Thymus (tissue), 14 donors: ENCODE measurements at places on chromosomes 11 and 22. TPM values are rescaled to one million over a fixed set of nuclear protein-coding genes. Genes with fewer than 3 reads are reported as not detected.

SEC14L2 gene
- total RNA-seq: 7.2 TPM

DNA sequence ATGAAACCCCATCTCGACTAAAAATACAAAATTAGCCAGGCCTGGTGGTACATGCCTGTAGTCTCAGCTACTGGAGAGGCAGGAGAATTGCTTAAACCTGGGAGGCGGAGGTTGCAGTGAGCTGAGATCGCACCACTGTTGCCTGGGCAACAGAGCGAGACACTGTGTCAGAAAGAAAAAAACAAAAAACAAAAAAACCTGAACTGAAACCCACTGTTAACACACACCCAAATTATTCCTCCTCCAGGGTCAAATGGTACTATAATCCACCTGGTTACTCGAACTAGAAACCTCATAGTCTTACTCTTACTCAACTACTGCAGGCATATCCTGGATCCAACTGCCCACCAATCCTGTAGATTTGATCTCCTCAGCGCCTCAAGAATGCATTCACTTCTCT lies 35.5 kb downstream of the USP28 start:
- DNase-seq: no peak

- DNase-seq: no peak
Observed at GRCh38 chr22:47126344-47126811, 363.9 kb downstream of the TBC1D22A start.

DNA sequence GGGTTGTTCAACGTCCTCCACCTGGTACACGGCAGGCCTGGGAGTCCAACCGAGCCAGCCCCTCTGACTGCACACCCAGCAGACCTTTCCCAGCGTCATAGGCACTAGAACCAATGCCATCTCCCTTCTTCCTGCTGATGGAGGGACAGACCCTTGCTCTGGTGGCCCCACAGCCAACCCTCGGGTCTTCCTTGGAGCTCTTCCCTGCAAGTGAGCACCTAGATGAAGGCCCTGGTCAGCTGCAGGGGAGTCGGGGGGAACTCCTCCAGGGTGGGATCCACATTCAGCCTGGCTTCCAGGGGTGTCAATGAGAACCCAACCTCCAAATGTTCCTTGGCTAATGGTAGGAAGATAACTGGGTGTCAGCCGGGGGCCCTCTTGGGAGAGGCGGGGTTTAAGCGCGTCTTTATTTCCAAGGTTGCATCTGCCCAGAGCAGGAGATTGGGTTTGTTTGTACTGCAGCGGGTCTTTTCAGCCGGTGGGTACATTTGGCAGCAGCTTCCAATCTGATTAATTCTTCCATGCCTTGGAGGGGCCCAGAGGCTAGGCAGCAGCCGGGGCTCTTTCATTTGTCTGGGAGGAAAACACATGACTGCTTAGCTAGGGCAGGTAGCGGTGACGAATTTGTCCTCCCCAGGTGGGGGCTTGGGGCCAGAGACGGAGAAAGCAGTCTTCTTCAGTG lies 56.0 kb upstream of the SHISAL1 start:
- no peak for DNase-seq

DNA sequence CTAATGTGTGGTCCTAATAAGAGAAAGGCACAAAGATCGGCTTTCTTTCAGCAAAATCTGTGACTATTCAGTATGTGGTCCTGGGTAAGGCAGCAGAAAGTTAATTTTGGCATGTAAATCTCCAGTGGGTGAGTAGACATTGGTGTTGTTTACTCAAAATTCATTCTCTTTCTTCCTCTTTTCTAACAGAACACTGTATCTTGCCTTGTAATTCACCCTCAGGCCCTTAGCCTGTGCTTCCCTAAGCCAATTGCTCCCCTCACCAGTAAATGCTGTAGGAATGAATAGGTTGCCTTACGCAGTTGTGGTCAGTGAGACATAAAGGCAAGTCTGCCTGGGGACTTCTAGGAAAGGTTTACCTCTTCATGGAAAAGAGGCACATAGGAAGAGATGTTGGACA lies 49.9 kb upstream of the PDE3B start:
- DNase-seq: no peak

DNA sequence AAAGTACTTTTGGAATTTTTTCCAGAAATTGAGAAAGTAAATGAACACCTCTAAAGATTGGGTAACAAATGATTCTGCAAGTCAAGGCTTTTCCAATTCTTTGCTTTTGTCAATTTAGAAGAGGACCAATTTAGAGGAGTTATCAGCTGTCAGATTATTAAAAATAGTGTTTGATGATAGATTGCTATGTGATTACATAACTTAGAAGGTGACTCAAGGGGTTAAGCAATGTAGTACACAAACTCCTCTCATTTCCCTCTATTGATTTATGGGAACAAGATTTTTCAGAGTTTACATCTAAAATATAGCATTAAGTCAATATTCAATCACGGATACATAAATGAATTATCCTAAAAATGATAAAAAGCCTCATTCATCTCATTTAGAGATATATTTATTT lies 70.3 kb downstream of the INSC start:
- no peak for DNase-seq

KRTAP5-8 gene
- total RNA-seq: not detected

DNA sequence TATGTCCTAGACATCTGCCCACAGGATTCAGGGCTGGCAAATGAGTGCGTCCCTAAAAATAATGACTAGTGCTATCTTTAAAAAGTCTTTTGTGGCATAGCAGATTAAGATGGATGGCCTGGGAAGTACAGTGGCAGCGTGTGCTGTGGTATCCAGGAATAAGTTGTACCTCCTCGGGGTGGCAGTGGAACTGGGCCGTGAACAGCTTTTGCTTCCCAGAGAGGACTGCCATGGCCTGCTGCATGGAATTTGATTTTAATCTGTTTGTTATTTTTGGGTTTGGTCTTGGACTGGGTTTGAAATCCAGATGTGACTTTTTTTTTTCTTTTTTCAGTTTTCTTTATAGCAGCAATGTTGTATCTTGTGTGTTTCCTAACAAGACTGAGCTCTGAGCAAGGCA lies 71.3 kb upstream of the PARVG start:
- DNase-seq: no peak

DNA sequence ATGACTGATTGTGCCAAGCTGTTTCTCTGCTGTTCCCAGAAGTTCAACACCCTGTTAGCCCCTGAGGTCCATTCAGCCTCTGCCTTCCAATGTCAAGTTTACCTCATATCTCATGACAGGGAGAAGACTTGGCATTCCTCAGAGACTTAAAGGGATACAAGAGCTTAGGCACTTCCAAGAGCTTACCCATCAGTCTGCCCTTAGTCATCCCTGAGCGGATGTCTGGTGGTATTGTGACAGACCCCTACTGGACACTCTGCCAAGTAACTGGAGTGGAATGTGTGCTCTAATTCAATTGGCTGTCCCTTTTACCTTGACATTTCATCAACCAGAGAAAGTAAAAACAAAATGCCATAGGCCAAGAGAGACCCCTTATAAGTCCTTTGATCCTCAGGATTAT lies 151.5 kb downstream of the AASDHPPT start:
- DNase-seq: no peak

GRCh38 chr22:49979587-49980264 lies 19.2 kb downstream of the PIM3 start:
- no peak for DNase-seq

DNA sequence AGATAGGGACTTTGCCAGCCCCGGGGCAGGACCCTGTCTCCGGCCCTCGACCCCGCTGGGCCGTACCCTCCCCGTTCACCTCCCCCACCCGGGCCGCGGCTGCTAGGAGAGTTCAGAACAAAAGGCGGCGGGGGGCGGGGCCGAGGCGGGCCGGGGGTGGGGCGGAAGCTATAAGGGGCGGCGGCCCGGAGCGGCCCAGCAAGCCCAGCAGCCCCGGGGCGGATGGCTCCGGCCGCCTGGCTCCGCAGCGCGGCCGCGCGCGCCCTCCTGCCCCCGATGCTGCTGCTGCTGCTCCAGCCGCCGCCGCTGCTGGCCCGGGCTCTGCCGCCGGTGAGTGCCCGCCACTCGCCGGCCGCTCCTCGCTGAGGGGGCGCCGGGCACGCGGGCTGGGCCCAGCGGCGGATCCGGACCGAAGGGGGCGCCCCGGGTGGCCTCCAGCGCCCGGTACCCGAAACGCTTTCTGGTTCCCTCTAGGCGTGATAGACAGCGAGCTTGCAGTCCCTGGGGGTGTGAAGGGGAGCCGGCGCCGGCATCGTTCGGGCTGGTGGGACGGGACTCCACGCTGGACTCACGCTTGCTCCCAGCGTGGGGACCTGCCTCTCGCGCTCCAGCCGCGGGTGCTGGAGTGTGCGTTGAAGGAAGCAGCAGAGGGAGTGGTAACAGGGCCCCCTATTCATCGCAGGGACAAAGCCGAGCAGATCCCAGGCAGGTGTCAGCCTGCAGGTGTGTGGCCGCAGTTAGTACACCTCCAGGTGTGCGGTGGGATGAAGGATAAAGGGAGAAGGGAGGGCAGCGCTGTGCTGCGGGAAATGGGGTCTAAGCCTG lies at the start of gene MMP11:
Gene MMP11, plus strand, starts transcription at position 201 of the 825 bp plus-strand sequence. Its CDS starts 22 bp downstream, at position 223.
- no peak for DNase-seq
